SJSA1 (cell line): ENCODE measurements at places on chromosomes 5 and 9. TPM values are rescaled to one million over a fixed set of nuclear protein-coding genes. Genes with fewer than 3 reads are reported as not detected.
A peak's percentile ranks its signal among the peaks of the same experiment; 100 is the strongest.

- H3K36me3 ChIP-seq = no peaks in the 10 kb centered on the region
- H3K4me1 ChIP-seq = no peaks in the 10 kb centered on the region
- no peak overlapping the region for H3K27ac ChIP-seq
- no peaks in the 10 kb centered on the region for H3K27me3 ChIP-seq
Measured at GRCh38 chr5:86320266-86320665, 297.5 kb upstream of the COX7C start.

DNA sequence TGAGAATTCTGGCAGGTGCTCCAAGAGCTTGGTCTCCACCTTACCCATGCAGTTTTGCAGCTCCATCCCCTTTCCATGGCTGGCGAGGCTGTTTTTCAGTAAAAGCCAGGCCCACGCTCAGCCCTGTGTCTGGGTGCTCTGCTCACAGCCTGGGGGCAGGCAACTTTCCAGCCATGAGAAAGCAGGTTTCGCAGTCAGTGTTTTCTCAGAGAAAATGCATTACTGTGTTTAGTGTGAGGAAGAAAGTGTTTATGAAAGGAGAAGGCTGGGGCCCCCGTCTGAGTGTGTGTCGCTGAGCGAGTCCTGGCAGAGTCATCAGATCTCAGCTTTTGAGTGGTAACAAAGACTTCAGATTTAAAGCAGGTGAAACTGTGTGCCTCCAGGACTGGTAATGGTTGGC lies 248.1 kb downstream of the IRX1 start:
- no peaks in the 10 kb centered on the region for H3K36me3 ChIP-seq
- peak; percentile 22 for DNase-seq
- H3K4me1 ChIP-seq = no peaks in the 10 kb centered on the region
- H3K27ac ChIP-seq = no peak overlapping the region
- H3K27me3 ChIP-seq = no peaks in the 10 kb centered on the region

- DNase-seq = no peak
- H3K36me3 ChIP-seq = no peaks in the 10 kb centered on the region
- no peaks in the 10 kb centered on the region for H3K4me1 ChIP-seq
- H3K4me3 ChIP-seq = no peak overlapping the region
Measured at GRCh38 chr5:21181609-21182125, 1193.7 kb upstream of the CDH18 start.

- no peaks in the 10 kb centered on the region for H3K27me3 ChIP-seq
- no peak overlapping the region for H3K27ac ChIP-seq
- no peak for DNase-seq
- peaks cover 38% of the 10 kb centered on the region for H3K36me3 ChIP-seq
- H3K4me3 ChIP-seq = no peak overlapping the region
Measured at GRCh38 chr5:95907740-95908706, 53.6 kb downstream of the ELL2 start.

DNA sequence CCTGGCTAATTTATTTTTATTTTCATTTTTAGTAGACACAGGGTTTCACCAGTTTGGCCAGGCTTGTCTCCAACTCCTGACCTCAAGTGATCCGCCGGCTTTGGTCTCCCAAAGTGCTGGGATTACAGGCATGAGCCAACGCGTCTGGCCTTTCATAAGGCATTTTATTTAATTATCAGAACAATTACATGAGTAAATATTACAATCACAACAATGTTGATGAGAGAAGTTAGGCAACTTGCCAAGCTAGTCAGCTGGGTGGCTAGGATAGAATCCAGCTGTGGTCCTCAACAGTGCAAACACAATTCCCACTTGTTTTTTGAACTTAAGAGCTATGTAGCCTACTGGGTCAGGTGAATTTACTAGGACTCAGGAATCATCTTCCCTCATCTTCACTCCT lies 22.0 kb downstream of the C9orf57 start:
- no peak overlapping the region for H3K4me3 ChIP-seq
- H3K4me1 ChIP-seq = no peaks in the 10 kb centered on the region
- H3K27me3 ChIP-seq = no peaks in the 10 kb centered on the region
- H3K36me3 ChIP-seq = no peaks in the 10 kb centered on the region
- DNase-seq = no peak

The GHR gene
- total RNA-seq = 0.05 and 0.66 TPM in 2 replicates

GRCh38 chr5:152932621-152933020 lies 527.5 kb upstream of the NMUR2 start:
- H3K27ac ChIP-seq = no peak overlapping the region
- no peaks in the 10 kb centered on the region for H3K4me1 ChIP-seq
- no peaks in the 10 kb centered on the region for H3K36me3 ChIP-seq
- no peak overlapping the region for H3K4me3 ChIP-seq

GRCh38 chr5:119079318-119079921 lies 8.5 kb downstream of the DMXL1 start:
- no peak overlapping the region for H3K4me3 ChIP-seq
- no peak for DNase-seq
- H3K27ac ChIP-seq = no peak overlapping the region
- H3K27me3 ChIP-seq = no peaks in the 10 kb centered on the region
- H3K36me3 ChIP-seq = no peaks in the 10 kb centered on the region

- DNase-seq = peak; percentile 22
- peaks cover 21% of the 10 kb centered on the region for H3K4me1 ChIP-seq
- H3K27ac ChIP-seq = no peak overlapping the region
- no peaks in the 10 kb centered on the region for H3K27me3 ChIP-seq
- H3K36me3 ChIP-seq = no peaks in the 10 kb centered on the region
Measured at GRCh38 chr5:125602184-125602583, 821.0 kb upstream of the GRAMD2B start.

GRCh38 chr9:108134486-108135128 lies 645.0 kb upstream of the KLF4 start:
- H3K4me3 ChIP-seq = no peak overlapping the region
- H3K4me1 ChIP-seq = no peaks in the 10 kb centered on the region
- no peaks in the 10 kb centered on the region for H3K36me3 ChIP-seq
- no peak for DNase-seq
- H3K27me3 ChIP-seq = no peaks in the 10 kb centered on the region
- no peak overlapping the region for H3K27ac ChIP-seq

The LIX1 gene
- not detected in 2 replicates for total RNA-seq

GRCh38 chr5:71751422-71751821 lies 32.3 kb downstream of the CARTPT start:
- H3K4me3 ChIP-seq = no peak overlapping the region
- H3K27ac ChIP-seq = no peak overlapping the region
- no peaks in the 10 kb centered on the region for H3K27me3 ChIP-seq
- H3K4me1 ChIP-seq = no peaks in the 10 kb centered on the region
- H3K36me3 ChIP-seq = no peaks in the 10 kb centered on the region
